ENCODE measurements at places on chromosomes 3 and 15.

GRCh38 chr15:94015324-94015723 lies 216.0 kb upstream of the MCTP2 start:
- no peak for DNase-seq

DNA sequence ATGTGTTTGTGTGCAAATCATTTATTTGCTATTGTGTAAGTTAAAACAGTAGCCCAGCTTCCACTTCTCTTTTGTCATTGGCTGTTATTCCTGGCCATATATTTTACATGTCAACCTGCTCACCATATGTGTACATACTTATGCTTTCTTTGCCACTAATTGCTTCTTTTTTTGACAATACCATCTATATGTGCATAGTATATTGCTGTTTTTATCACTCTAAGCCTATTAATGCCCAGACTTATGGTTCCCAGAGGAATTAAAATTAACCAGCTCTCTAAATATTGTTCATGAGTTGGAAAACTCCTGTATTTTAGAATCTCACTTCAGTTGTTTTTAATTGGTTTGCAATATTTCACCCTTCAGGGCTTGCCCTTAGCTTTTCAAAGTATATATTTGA lies 428.9 kb downstream of the MECOM start:
- DNase-seq: no peak

- DNase-seq: no peak
These were observed 337.3 kb upstream of the CBLB start for GRCh38 chr3:106206146-106206545.

- DNase-seq: no peak
These were observed 15.5 kb upstream of the ONECUT1 start for GRCh38 chr15:52805351-52806283.

GRCh38 chr3:119301662-119302061 lies 7.5 kb downstream of the ARHGAP31 start:
- DNase-seq: no peak

DNA sequence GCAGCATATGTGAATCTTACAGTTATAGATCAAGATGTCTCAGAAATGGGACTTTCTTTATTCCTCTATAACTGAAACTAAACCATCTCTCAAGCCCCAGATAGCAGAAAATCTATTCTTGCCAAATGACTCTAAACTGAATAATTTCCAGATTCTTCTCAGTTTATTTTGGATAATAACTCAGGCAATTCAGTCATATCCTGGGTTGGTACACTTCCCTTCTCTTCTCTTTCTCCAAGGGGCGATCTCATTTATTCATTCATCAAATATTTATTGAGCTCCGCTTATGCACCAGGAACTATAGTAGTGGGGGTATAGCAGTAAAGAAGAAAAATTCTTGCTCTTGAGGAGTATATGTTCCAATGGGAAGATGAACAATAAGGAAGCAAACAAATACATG lies 13.5 kb upstream of the PCOLCE2 start:
- no peak for DNase-seq

GRCh38 chr3:19543212-19543841 lies 390.7 kb downstream of the EFHB start:
- no peak for DNase-seq

- no peak for DNase-seq
These were observed 24.1 kb downstream of the SLC28A1 start for GRCh38 chr15:84908564-84908963.

- no peak for DNase-seq
These were observed 340.8 kb downstream of the LRRC3B start for GRCh38 chr3:26963361-26963743.

Data from cortex of kidney (tissue), 1 donor.